GM12892 (cell line): ENCODE measurements at places on chromosomes 13 and 19.
A peak's percentile ranks its signal among the peaks of the same experiment; 100 is the strongest.

- no peak for DNase-seq
Measured at GRCh38 chr19:44602081-44602480, 11.3 kb upstream of the IGSF23 start.

GRCh38 chr13:43316946-43317353, 293.6 kb downstream of the DNAJC15 start:
- no peak for DNase-seq

- peak; percentile 72 for DNase-seq
Measured at GRCh38 chr19:6521718-6522646, 8.8 kb upstream of the TNFSF9 start.

DNA sequence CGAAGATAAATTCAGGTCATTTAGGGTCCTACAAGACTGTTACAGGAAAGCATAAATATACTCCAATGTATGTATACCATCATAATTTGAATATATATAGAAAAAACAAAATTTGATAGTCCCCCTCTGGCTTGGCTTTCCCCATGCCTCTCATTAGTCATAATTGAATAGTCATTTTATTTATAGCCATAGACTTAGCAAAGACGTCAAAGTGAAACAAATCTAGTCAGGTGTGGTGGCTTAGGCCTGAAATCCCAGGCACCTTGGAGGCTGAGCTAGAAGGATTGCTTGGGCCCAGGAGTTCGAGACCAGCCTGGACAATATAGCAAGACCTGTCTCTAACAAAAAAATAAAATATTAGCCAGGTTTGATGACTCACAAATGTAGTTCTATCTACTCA, 141.1 kb downstream of the TNFRSF19 start:
- DNase-seq = no peak

DNA sequence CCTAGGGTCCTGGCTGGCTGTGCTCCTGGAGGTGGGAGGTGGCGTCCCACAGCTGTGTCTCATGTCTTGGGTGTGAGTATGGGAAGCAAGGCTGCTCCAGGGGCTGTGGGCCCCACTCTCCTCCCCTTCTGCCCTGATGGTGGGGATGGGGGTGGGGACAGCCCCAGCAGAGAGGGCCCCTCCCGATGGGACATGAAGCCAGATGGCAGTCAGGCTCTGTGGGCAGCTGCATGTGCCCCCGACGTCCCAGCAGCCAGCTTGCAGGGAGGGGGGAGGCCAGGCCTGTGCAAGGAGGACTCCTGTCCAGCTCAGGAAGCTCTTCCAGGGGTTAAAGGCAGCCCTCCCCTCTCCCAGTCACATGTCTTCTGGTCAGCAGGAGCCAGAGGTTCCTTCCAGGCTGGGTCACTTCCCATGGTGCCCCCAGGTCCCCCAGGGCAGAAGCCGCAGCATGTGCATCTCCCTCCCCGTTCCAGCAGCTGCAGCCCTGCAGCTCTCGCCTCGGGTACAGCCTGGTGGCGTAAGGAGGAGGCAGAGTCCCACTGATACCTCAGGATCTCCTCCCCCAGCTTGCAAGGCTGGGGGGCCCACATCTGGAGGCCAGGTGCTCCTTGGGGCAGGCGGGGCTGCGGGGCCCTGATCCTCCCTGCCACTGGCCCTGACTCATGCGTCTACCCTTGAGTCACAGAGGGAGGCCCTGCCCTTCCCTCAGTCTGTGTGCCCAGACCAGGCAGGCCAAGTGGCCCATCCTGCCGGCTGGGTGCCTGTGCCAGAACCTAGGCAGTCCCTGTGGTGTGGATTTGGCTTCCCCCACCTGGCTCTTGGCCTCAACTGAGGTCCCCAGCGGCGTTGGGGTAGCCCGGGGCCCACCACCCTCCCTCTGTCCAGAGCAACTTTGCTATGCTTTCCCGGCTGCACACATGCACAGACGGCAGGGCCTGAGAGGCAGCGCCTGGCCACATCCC, 13.0 kb downstream of the YIPF2 start:
- DNase-seq = no peak

DNA sequence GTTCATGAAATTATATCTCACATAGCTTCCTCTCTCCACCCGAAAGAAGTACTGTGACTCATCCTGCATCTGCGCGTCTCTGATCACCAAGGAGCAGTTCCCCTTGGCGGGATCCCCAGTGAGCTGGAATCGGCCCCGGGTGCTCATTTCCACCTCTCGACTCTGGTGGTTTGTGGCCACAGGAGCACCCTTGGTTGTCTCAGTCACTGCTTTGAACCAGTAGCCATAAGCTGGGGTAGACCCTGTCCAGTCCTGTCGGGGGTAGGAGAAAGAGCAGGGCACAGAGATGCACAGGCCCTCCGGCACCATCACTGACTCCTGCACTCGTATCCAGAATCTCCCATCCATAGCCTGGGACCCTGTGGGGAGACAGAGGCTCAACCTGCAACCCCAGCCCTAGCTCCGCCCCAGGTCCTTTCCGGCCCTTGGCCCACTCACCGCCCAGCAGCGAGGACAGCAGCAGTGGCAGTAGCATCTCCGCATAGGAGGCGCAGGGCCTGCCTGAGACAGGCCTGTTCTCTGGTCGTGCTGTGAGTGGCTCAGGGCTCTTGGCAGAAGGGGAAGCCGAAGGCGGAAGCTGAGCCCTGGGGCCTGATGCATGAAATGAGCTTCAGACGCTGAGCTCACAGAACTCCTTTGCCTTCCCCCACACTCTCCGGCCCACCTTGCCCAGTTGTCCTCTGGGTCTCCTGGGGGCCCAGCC, at the start of gene SIGLEC10:
TSS of gene SIGLEC10 (minus strand) at position 536 of the 703 bp plus-strand sequence. CDS start at position 475, 61 bp downstream.
- peak; percentile 69 for DNase-seq
